Aorta (tissue), 5 donors: ENCODE measurements at places on chromosomes 5 and 9. TPM values are rescaled to one million over a fixed set of nuclear protein-coding genes. Genes with fewer than 3 reads are reported as not detected.

The EIF4E1B gene
- total RNA-seq: not detected

The LCN9 gene
- total RNA-seq: not detected

GRCh38 chr9:13274886-13275641 is 4.4 kb downstream of the MPDZ start:
- DNase-seq: no peak

The PDE6A gene
- not detected for total RNA-seq

The CNTLN gene
- total RNA-seq: 17.0 TPM

- DNase-seq: no peak
Measured at GRCh38 chr9:18228101-18228500, 245.9 kb upstream of the ADAMTSL1 start.

DNA sequence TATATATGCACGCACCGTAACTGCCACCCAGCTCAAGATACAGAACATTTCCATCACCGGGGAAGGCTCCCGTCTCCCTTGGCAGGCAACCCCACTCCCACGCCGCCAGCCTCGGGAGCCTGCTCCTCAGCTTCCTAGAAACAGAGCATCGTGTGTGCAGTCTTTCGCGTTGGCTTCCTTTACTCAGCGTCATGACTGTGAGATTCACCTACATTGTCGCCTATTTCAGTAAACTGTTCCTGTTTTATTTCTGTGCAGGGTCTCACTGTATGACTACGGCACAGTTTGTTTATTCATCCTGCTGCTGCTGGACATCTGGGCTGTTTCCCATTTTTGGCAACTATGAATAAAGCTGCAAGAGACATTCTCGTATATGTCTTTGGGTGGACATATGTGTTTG is 90.7 kb downstream of the STK10 start:
- no peak for DNase-seq

DNA sequence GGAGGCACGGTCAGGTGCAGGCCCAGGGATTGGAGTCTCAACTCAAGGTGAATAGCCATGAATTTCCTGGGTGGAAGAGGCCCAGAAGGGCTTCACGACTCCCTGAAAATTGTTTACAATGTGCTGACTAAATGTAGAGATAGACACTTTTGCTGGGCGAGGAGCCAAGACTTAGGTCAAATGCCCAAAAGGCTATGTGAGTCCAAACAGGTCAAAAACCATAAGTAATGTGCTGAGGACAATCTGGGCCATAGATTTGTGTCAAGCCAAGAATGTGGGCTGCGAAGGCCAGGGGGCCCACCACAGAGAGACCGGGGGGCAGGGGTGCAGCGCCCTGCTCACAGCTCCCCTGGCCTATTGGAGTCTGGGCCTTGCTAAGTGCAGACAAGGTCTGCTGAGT is 197.8 kb downstream of the HSPA4 start:
- no peak for DNase-seq

The AGTPBP1 gene
- 25.6 TPM for total RNA-seq

DNA sequence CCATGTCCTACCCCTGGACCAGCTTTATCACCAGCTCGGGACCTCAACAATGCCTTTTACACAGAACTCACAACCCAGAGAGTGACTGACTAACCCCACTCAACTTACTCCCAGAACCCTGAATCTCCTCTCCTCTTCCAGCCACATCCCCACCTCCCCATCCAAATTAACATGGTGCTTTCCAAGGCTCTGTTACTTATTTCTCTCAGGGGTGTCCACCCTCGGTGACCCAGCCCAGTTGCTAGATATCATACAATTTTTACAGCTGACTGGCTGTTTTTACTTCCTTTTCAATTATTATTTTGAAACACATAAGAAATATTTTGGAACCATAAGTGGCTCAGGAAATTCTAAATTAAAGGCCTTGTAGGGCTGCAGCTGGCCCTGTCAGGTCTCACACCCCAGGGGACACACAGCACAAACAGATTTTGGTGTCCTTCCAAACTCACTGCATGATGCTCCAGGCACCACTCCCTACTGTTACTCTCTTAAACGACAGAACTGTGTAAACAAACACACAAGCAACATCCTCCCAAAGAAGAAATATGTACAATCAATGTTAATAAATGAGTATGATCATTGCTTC is 180.6 kb downstream of the ADAMTS12 start:
- no peak for DNase-seq

DNA sequence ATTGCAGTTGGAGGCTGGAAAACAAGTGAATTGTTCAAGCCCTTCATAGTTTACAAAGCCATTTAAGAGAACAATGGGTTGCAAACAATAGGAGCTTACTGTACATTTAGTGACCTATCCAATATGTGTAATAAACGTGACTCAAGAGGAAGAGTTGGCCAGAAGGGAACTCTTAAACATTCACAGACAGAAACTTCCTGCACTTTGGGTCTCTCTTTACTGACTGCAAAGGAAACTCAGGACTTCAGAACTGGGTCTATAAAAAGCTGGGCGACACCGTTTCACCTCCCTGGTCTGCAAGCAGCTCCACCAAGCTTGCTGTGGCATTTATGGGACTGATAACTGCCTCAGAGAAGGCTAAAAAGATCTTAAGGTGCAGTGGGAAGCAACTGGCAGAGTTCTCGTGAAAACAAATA is 48.7 kb upstream of the SPATA31D4 start:
- DNase-seq: no peak

The CCDC152 gene
- total RNA-seq: 1.4 TPM

- DNase-seq: no peak
Measured at GRCh38 chr5:10857338-10857733, 96.3 kb upstream of the DAP start.

DNA sequence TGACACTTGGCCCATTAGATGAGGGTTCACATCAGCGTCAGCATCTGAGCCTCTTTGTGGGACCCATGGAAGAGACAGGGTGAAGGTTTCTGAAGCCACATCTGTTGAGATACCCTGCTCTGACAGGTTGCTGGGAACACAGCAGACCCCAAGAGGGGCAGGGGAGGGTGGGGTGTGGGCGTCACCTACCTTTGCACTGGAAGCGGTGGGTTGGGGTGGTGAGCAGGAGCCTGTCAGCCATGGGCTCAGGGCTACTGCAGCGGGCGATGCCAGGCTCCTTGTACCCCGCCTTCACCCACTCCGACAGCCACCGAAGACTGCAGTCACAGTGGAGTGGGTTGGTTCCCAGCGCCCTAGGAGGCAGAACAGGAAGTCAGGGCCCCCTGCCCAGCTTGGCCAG is 131.5 kb upstream of the PANK3 start:
- no peak for DNase-seq
